IMR-90 (cell line): ENCODE measurements at places on chromosomes 4 and X.
A peak's percentile ranks its signal among the peaks of the same experiment; 100 is the strongest.

DNA sequence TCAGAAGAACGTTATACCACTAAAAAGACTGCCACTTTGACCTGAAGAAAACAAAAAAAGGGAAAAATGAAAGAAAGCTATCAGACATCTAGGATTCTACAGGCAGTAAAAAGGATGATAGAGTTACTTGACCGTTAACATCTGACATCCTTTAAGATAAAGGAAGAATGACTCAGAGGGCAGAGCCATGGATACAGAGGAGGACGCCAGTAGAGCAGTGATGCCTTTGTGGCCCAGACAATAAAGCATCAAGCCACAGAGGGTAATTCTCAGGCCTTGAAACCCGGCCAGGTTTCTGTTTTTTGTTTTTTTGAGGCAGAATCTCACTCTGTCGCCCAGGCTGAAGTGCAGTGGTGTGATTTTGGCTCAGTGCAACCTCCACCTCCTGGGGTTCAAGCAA is 9.5 kb upstream of the BEX1 start:
- no peak for DNase-seq

GRCh38 chr4:18109676-18110075 is 88.1 kb upstream of the LCORL start:
- DNase-seq = no peak

GRCh38 chr4:87037671-87038334 is 103.0 kb downstream of the AFF1 start:
- DNase-seq = no peak

GRCh38 chrX:22206781-22207180 is 65.9 kb upstream of the CBLL2 start:
- no peak for DNase-seq

GRCh38 chrX:74009041-74009440 is 294.9 kb upstream of the ZCCHC13 start:
- DNase-seq = peak; percentile 49

DNA sequence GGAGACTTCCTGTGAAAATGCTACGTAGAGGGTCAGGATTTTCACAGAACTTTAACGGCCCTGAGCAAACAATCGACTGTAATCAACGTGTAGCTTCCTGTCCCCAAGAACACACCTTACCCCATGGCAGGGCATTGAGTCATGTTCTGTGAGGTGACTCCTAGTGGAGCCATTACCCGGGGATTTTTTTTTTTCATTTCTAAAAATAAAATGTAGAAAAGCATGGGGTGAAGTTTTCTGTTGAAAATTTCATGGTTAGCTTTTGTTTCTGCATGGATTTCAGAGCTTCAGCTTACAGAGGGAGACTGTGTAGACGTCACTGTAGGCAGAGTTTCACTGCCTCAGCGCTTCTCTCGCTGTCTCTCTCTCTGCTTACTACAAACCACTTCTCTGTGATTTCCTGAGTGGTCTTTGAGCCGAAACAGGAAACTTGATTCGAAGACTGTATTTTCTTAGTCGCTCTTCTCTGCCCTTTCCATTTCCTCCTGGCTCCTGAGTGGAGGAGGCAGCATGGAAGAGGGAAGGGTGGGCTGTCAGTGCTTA is 111.7 kb downstream of the NFKB1 start:
- DNase-seq = no peak

DNA sequence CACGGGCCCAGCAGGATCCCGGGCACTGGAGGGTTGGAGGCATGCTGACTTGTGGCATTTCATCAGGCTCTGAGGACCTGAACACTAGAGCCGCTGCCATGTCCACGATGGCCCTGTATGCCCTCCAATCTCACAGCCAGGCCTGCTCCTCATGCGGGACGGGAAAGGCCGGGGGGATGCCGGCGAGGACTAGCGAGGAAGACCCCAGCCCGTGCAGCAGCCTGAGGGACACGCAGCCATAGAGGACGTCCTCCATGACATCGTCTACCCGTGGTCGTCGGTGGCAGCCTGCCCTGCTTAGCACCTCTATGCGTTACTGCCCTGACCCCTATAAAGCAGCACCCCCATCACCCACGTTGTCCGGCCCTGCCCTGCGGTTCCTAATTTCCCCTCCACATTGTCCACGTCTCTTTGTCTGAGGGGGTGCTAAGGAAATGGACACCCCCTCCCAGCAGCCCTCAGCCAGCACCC is 32.6 kb downstream of the HMX1 start:
- no peak for DNase-seq

GRCh38 chr4:23305026-23305425 is 584.8 kb downstream of the PPARGC1A start:
- no peak for DNase-seq

DNA sequence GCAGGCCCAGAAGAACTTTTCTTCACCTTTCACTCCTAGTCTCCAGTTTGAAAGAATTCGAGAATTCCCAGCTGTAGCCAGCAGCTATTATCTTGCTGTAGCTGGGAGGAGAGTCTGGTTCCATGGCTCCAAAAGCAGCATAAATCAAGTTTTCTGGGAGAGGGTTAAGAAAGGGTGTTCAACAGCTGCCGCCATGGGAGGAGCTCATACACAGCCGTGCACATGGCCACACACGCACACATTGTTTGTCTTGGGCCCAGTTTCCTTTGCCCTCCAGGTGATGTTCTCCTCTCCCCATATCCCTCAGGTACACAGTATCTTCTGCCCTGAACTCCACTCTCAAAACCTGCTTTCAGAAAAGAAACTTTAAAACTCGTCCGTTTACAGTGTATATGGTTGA is 4.1 kb upstream of the GPC3 start:
- DNase-seq = no peak

DNA sequence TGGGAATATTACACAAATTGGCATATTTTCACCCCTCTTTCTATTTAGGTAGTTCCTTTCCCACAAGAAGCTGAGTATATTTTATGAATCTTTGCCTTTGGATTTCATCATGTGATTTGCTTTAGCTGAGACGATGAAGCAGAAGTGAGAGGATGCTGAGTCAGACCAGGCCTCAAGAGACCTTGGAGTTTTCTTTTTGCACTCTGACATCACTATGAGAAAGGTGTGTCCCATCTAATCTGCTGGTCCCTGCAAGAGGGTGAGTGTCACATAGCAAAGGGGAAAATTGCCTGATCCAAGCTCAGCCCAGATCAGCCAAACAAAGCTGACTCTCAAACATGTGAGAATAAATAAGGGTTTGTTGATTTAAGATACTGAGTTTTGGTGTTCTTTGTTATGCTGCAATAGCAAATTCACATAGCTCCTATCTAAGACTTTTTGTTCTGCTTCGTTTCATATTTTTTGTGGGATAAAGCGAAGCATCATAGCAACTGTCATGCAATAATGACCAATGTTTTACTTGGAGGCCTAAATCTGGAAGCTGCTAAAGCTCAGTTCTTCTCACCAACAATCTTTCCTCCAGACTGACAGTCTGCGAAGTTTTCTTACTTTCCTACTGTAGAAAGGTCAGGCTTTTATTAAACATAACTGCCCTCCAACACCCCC is 176.9 kb downstream of the PDHA2 start:
- DNase-seq = no peak

DNA sequence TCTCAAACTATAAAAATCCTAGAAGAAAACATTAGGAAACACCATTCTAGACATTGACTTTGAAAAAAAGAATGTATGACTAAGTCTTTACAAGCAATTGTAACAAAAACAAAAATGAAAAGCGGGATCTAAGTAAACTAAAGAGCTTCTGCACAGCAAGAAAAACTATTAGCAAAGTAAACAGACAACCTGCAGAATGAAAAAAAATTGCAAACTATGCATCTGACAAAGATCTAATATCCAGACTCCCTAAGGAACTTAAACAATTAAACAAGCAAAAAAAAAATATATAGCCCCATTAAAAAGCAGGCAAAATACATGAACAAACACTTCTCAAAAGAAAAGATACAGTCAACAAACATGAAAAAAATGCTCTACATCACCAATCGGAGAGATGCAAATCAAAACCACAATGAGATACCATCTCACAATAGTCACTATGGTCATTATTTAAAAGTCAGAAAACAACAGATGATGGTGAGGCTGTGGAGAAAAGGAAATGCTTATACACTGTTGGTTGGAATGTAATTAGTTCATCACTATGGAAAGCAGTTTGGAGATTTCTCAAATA is 168.1 kb downstream of the EPHA5 start:
- DNase-seq = peak; percentile 4

GRCh38 chr4:6668391-6668790 is 25.3 kb upstream of the S100P start:
- peak; percentile 80 for DNase-seq

- DNase-seq = no peak
These were observed 397.6 kb upstream of the TENM3 start for GRCh38 chr4:181845617-181846016.

- DNase-seq = peak; percentile 28
These were observed 21.4 kb upstream of the SCRG1 start for GRCh38 chr4:173420324-173420752.

GRCh38 chrX:7545564-7545963 is 297.4 kb upstream of the VCX start:
- no peak for DNase-seq

DNA sequence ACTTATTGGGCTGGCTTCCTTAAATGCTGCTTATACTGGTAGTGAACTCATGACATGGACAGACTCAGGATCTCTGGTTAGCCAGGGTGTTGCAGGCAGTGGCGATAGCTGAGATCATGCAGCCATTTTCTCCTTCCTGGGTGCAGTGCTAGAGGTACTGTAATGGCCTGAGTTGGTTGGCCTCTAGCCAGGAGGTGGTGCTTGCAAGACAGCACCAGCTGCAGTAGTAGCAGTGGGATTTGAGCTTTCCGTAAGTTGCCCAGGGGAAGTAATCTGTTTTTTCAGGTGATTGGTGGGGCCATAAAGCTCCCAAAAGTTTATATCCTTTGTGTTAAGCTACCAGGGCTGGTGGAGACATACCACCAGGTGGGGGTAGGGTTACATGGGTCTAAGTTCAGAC is 45.1 kb upstream of the AADAT start:
- DNase-seq = no peak

DNA sequence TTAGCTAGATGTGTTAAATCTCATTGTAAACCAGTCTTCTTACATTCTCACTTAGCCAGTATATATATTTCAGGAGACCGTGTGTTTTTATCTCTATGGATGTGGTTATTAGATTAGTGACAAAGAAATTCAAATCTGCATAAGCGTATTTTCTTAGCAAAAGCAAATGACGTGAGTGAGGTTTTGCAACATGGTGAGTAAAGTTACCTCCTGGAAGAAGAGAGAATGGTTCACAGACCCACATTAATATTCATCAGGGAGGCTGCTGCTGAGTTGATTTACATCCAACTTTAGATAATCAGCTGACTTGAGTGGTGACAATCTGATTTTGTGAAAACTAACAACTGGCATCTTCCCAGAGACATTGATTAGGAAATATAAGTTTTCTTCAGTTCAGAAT is 589.9 kb upstream of the GALNT7 start:
- DNase-seq = peak; percentile 39

GRCh38 chrX:153650959-153651358 is 4.0 kb downstream of the DUSP9 start:
- no peak for DNase-seq

DNA sequence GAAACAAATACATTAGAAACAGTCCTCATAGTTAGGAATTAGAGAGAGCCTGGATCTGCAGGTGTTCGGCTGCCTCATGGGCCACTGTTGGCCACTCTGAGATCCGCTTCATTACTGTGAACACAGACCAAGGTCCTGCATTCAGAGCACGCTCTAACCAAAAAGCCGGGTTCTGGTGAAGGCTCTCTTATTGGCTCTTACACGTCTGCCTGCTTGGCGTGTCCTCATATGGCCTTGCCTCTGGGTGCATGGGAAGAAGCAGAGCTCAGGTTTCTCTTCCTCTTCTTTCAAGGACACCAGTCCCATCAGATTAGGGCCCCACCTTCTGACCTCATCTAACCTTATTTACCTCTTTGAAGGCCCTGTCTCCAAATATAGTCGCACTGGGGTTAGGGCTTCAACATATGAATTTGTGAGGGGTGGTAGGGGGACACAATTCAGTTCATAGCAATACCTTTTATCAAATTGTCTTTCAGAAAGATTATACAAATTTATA is 37.1 kb upstream of the ELF2 start:
- DNase-seq = no peak

DNA sequence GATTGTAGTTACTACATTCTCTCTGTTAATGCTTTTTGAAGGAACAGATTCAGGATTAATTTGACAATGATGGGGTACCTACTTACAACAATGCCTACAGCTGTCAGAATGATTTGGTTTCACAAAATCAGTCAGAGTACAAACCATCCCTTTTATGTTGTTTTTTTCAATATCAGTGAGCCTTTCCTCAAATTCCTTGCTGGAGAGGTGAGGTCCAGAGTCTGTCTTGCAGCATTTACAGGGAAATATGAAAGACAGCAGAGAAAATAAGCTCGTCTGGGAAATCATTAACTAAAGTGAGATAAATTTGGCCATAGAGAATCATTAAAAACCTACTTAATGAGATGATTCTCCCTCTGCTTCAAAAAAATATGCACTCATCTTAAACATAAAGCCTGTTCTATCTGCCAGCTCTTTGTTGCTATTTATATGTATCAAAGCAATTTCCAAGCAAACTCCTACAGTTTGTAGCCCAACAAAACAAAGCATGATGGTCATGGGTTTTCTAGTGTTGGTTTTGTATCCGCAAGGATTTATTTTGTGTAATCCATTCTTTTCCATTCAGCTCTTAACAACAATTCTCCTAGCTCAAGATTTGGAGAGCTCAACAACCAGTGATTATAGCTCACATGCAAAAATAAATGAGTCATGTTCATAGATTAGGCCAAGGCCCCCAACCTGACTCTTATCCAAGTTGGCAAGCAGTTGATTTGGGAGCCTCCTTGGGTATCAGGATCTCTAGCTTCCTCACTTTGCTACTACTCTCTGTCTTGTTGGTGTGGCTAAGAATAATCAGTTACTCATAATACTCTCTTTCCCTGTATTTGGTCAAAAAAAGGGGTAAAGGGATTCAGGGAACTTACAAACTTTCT is 222.6 kb downstream of the ENOX2 start:
- DNase-seq = peak; percentile 43

- no peak for DNase-seq
These were observed 62.5 kb upstream of the TMEM164 start for GRCh38 chrX:109940411-109940810.

DNA sequence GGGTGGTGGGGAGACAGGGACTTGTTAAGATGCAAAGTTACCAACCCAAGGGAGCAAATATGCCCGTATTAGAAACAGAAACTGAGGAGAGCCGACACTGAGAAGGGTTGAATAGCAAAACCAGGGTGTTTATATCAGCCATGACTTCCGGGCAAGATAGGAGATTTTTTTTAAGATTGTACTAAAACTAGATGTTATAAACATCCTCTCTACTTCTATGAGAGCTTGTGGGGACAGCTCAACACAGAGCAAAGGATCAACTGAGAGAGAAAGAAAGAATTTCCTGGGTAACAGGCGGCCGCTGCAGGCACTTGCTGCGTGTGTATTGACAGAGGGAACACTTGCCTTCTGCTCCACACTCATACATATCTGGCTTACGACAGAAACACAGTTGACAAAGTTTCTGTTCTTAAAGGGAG is 49.1 kb upstream of the FBXW7 start:
- DNase-seq = peak; percentile 20

DNA sequence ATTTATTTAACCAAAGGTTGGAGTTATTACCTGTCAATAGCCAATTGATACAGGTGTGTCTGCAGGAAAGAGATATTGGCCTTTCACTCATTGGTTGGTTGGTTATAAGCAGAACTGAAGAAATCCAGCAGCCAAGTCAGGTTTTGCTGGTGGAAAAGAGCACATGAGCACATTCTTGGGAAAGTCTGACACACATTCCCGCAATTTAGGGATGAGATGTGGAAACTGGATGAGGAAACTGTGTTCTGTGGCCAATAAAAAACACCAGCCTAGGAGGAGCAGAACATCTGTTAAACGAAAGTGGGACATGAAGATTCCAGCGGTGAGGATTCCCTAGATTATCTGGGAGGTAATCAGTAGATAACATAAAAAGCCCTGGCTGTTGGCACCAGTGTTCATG is 567.4 kb upstream of the CPEB2 start:
- no peak for DNase-seq
